Bronchial smooth muscle cell (primary cell): ENCODE measurements at places on chromosomes 2 and 18. TPM values are rescaled to one million over a fixed set of nuclear protein-coding genes. Genes with fewer than 3 reads are reported as not detected.

The NAT8 gene
- total RNA-seq, result not detected in 2 replicates

The DSG4 gene
- total RNA-seq, result not detected in 2 replicates

The KIF5C gene
- 0.16 and 0.26 TPM in 2 replicates for total RNA-seq

The SERPINB3 gene
- total RNA-seq, result 0.09 TPM in 1 of 2 replicates, not detected in the other

The TMEM17 gene
- 1.9 and 2.5 TPM in 2 replicates for total RNA-seq

The SPDYA gene
- 0.86 and 1.3 TPM in 2 replicates for total RNA-seq

The CPO gene
- 0.16 and 0.17 TPM in 2 replicates for total RNA-seq

The TRABD2A gene
- total RNA-seq, result 3.5 and 6.8 TPM in 2 replicates

The DYNAP gene
- total RNA-seq, result not detected in 2 replicates

The CRYBA2 gene
- not detected in 2 replicates for total RNA-seq

The NCKAP1 gene
- total RNA-seq, result 66.2 and 118 TPM in 2 replicates

The SCN7A gene
- 9.5 and 14.3 TPM in 2 replicates for total RNA-seq

The KATNAL2 gene
- total RNA-seq, result 3.8 and 9.5 TPM in 2 replicates

The FBXO48 gene
- total RNA-seq, result 0.26 and 0.32 TPM in 2 replicates

The KCNF1 gene
- under 0.01 TPM in 1 of 2 replicates, not detected in the other for total RNA-seq

The TYW5 gene
- total RNA-seq, result 4.8 and 6.3 TPM in 2 replicates
